Activated T-helper 1 cell treated with anti-CD3 and anti-CD28 coated beads, Interleukin-12 subunit alpha, Interleukin-12 subunit beta, Interleukin-2, Interleukin-4 antibody, amounts not matched to agents 30 ng/mL and 10 ng/mL and 1 ng/mL, durations not matched to agents 14 hours and 24 hours and 36 hours (primary cell): ENCODE measurements at places on chromosomes 5 and 9.

- DNase-seq: no peak
These were observed 8.7 kb downstream of the LHX6 start for GRCh38 chr9:122219856-122220672.

- DNase-seq: no peak
These were observed 199.8 kb upstream of the PTGER4 start for GRCh38 chr5:40479939-40480338.

DNA sequence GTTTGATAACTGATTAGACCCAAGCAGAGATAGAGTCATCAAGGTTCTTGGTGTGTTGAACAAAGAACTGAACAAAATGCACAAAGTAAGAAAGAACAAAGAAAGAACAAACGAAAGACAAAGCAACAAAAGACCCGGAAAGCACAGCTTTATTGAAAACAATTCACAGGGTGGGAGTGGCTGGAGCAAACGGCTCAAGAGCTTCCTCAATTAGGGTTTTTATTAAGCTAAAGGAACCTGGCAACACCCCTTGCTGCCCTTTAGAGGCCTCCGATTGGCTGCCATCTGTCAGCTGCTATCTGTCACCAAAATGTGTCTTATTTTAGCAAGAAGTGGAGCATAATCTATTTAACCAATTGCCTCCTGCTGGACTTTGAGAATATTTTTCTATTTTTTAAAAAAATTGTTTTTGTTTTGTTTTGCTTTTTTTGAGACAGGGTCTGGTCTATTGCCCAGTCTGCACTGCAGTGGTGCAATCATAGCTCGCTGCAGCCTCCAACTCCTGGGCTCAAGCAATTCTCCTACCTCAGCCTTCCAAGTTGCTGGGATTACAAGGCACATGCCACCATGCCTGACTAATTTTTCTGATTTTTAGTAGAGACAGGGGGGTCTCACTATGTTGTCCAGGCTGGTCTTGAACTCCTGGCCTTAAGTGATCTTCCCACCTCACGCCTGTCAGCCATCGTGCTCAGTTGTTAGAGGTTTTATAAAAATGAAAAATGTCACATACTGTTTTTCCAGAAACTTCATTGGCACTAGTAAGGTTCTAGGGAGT lies 7.7 kb upstream of the ABO start:
- DNase-seq: no peak

DNA sequence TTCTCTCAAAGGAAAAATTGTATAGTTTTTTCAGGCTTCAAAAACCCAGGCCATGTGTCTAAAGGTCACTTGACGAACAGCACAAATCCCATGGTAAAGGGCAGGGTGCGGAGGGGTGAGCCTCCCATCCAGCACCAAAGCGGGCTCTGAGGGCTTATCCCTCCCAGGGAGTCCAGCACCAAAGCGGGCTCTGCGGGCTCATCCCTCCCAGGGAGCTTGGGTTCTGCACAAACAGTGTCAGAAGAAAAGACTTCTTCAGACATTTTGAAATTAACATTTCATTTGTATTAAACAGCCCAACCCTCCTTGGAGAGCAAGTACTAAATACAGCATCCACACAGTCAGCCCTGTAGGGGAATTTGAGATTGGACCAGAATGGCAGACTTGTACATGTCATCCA lies 43.0 kb upstream of the CLPTM1L start:
- DNase-seq: no peak

DNA sequence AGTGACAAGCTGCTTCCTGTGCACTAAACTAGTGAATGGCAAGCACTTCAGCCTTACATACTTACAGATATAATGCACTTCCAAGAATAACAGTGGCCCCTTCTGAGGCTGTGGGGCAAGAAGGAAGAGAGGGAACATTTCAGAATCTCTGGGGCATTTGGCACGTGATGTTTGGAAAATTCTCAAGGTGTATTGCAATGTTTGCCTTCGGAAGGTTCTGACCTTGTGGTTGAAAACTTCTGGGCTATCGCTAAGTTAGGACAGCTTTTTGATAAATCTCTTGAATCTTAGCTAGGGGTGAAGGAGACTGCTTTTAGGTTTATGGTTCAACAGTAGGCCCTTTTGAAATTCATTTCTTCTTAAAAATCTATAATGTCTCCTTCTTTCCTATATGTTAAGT lies 7.1 kb upstream of the FGF10 start:
- no peak for DNase-seq

GRCh38 chr5:96933764-96934707 lies 1.8 kb upstream of the LNPEP start:
- DNase-seq: no peak

DNA sequence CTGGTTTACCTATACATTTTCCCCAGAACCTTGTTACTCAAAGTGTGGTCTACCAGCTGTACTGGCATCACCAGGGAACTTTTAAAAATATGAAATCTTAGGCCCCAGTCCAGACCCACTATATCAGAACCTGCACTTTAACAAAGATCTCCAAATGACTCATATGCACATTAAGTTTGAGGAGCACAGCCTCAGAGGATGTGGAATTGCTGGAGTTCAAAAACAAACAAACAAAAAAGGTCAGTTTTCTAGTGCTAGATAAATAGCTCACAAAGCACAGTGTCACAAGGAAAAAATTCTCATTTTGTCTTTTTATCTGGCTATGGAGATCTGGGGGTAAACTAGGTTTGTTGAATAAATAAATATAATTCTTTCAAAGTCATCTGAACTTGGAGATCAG lies 68.9 kb upstream of the ANKRD55 start:
- no peak for DNase-seq

DNA sequence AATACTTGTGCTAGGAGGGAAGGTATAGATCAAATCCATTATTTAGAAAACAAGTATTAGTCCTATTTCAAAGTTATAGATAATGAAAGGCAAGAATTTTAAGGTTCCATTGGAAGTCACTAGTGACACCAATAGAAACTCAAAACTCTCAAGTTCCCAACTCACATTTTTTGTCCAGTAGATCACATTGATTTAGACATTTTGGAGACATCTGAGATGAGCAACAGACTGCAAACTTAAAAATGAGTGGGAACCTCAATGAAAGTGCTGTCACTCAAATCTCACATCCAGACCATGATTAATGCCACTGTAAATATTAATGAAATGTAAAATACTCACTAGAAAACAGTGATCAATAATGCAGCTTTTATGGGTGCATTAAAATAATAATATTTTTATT lies 405.0 kb downstream of the ENC1 start:
- no peak for DNase-seq

DNA sequence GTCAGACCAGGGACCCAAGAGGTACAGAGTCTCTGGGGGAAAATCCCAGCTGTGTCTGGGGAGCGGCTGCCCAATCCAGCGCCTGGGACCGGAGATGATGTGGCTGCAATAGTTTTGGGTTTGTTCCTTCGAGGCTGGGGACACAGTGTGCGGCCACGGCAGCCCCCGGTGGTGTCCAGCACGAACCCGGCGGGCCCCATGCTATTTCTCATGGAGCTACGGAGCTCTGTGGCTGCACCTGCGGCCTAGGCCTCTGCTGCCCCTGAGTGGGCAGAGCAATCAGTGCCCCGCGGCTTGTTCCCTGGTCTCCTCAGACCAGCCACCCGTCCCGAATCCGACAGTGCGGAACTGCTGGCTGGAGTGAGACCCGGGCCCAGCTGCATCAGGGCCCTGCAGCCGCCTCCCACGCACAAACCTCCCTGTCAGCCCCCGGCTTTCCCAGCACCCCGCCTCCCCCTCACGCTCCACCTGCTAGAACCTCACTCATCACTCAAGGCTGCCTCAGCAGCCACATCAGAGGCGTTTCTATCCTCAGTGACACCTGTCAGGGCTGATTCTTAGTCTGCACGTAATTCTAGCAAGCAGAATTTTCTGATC lies 29.0 kb downstream of the SARDH start:
- DNase-seq: no peak

DNA sequence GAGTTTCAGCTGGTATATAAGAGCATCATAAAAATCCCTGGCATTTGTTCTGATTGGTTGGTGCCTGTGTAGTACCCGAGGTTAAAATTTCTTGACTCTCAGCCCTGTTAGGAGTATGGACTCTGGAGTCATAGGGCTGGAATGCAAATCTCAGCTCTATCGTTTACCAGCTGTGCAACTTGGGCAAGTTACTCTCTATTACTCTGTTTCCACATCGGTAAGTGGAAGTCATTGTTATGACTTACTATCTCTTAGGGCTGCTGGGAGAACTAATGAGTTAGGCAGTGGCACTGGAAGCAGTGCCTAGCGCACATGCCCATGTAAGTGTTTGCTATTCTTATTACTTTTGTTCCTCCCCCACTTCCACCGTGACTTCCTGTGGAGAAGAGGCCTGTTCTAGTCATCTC lies 141.6 kb downstream of the BOD1 start:
- DNase-seq: no peak

- no peak for DNase-seq
These were observed 59.1 kb downstream of the C9orf152 start for GRCh38 chr9:110148891-110149290.
